Type B pancreatic cell (in vitro differentiated cells): ENCODE measurements at places on chromosomes 1 and 21.

DNA sequence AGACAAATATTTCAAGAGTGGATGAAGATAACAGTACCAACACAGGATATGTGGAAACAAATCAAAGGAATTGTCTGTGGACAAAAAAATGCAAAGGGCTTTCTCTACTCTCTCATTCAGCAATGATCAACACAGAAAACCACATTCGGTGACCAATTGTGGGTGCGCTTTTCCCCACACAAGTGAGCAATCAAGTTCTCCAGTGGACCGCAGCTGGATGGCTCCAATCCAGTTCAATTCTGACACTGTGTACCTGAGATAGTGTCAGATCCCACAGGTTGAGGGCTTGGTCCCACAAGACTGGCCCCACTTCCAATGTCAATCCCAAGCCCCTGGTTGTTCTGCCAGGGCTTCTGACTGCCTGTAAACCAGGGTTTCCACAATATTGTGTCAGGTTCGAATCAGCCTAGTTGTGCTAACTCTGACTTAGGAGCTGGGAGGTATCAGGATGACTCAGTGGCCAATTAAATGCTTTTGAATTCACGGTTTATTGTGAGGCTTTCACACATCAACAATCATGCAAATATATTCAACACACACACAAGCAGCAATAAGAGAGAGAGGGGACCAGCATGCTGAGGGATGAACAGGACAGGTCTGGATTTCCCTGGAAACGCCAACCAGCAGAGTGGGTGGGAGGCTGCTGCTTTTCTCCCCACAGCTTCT is 87.0 kb upstream of the BTG3 start:
- H3K36me3 ChIP-seq = no peaks in the 10 kb centered on the region
- H3K27ac ChIP-seq = no peak overlapping the region
- H3K4me1 ChIP-seq = no peaks in the 10 kb centered on the region
- H3K4me3 ChIP-seq = no peak overlapping the region
- H3K27me3 ChIP-seq = no peaks in the 10 kb centered on the region
- DNase-seq = no peak

- no peak for DNase-seq
- H3K4me3 ChIP-seq = no peak overlapping the region
- no peaks in the 10 kb centered on the region for H3K27me3 ChIP-seq
- H3K4me1 ChIP-seq = no peaks in the 10 kb centered on the region
- no peaks in the 10 kb centered on the region for H3K36me3 ChIP-seq
Measured at GRCh38 chr1:192160196-192160595, 1.9 kb downstream of the RGS18 start.

GRCh38 chr1:172292840-172293239 is 127.6 kb upstream of the C1orf105 start:
- no peak for DNase-seq
- no peaks in the 10 kb centered on the region for H3K27me3 ChIP-seq
- no peak overlapping the region for H3K4me3 ChIP-seq
- no peaks in the 10 kb centered on the region for H3K36me3 ChIP-seq
- H3K27ac ChIP-seq = no peak overlapping the region
- no peaks in the 10 kb centered on the region for H3K4me1 ChIP-seq

DNA sequence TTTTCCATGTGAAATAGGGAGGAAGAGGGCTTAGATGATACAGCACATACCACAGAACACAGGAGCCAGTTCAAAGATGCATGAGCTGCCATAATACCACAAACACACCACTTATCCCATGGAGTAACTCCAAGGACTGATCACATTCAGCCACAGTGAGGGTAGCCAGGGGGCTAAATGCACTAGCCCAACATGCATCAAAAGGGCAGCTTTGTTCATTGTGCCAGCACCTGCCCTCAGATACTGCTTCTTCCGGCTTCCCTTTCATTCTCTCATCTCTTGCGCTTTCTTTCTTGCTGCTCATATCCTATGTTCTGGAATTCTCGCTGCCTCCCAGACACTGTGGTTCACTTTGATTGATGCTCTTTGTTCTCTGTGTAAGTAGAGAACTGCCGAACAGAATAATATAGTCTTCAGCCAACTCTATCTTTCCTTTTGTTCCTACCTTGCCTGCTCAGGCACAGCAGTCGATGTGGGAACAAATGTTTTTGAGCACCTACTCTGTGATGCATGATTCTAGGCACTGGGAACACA is 50.0 kb upstream of the SYT6 start:
- no peaks in the 10 kb centered on the region for H3K36me3 ChIP-seq
- no peak for DNase-seq
- H3K4me3 ChIP-seq = no peak overlapping the region
- H3K4me1 ChIP-seq = peaks cover 7% of the 10 kb centered on the region
- H3K27me3 ChIP-seq = peaks cover 42% of the 10 kb centered on the region

- no peaks in the 10 kb centered on the region for H3K27me3 ChIP-seq
- no peak for DNase-seq
- H3K36me3 ChIP-seq = no peaks in the 10 kb centered on the region
- H3K4me3 ChIP-seq = no peak overlapping the region
Measured at GRCh38 chr1:11051781-11052511, 4.9 kb upstream of the MASP2 start.
